ENCODE measurements at places on chromosomes 7 and 10.

DNA sequence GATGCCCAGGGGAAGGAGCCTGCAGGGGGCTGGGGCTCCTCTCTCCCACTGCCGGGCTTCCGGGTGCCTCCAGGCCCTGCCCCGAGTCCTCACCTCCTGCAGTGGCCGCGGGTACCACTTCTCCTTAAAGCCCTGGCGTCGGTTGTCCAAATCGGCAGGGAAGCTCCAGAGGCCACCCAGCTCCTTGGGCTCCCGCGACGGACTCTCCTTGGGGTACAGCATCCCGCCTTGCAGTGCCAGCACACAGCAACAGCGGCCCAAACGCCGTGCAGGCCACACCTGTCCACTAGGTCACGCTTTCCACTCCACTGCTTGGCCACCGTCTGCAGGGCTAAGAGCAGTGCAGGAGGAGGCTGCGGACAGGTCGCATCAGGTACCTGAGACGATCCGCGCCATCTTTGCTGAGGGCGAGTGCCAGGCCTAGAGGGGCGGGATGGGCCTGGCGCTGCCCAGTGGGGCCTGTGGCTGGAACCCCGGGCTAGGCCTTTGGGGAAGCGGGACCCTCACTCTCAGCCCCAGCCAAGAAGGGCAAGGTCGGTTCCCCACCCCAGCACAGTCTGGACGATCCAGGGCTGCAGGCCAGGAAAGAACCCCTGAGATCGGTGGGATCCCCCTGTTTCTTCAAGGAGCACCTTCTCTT lies 47.7 kb upstream of the ZNF479 start:
- no peak for DNase-seq

GRCh38 chr7:34761627-34762026 lies 103.6 kb downstream of the NPSR1 start:
- DNase-seq = no peak

DNA sequence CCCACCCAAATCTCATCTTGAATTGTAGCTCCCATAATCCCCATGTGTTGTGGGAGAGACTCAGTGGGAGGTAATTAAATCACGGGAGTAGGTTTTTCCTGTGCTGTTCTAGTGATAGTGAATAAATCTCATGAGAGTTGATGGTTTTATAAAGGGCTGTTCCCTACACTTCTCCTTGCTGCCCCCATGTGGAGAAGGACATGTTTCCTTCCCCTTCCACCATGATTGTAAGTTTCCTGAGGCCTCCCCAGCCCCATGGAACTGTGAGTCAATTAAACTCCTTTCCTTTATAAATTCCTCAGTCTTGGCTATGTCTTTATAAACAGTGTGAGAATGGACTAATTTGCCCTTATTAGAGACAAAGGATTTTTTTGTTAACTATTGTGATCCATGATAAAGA lies 48.5 kb upstream of the MKX start:
- DNase-seq = no peak

DNA sequence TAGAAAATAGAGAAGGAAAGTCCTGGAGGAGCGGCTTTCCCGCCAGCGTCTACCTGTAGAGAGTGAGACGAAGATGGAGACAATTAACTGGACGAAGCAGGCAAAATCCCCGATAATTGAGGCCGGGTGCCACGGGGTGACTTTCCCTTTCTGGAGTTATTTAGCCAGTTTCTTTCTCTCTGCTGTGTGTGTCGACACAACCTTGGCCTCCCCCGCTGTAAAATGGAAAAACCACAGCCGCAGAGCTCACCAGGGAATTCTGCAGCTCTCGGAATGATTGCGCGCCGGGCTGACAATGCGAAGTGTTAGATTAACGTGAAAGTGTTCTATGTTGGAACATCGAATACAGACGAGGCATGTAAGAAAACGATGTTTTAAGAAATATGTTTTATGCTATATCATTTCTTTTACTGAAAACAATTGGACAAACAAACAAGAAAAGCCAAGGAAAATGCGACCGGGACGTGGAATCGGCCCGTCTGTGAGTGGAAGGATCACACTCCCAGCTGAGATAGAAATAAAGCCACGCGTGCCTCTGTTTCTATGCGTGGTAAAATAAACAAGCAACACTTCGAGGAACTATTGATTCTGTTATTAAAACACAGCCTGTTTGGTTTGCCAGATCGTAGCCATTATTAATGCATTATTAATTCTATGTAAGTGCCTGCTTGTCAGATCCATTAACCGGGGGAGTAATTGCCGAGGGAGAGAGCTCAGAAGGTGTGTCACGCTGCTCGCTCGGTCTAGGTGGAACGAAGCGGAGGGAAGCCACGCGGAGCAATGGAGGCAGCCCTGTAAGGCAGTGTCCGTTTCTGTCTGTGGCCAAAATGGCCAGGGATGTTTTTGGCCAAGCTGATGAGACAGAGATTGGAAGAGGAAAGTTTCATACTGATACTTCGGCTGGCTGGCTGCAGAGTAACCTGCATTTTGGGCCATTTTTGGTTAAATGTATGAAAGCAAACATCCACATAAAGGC lies 129.4 kb downstream of the DNAJB6 start:
- DNase-seq = no peak

DNA sequence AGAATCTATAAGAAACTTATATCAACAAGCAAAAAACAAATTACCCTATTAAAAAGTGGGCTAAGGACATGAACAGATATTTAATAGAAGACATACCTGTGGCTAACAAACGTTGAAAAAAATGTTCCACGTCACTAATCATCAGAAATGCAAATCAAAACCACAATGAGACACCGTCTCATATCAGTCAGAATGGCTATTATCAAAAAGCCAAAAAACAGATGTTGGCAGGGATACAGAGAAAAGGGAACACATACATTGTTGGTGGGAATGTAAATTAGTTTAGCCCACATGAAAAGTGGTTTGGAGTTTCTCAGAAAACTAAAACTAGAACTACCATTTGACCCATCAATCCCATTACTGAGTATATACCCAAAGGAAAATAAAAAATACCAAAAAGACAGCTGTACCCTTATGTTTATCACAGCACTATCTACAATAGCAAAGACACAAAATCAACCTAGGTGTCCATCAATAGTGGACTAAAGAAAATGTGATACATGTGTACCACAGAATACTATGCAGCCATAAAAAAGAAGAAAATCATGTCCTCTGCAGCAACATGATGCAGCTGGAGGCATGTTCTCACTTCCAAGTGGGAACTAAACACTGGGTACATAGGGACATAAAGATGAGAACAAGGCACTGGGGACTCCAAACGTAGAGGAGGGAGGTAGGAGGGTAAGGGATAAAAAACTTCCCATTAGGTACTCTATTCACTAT lies 83.8 kb upstream of the TMEM168 start:
- DNase-seq = no peak

- no peak for DNase-seq
Observed at GRCh38 chr10:103155471-103156085, 37.5 kb downstream of the NT5C2 start.

DNA sequence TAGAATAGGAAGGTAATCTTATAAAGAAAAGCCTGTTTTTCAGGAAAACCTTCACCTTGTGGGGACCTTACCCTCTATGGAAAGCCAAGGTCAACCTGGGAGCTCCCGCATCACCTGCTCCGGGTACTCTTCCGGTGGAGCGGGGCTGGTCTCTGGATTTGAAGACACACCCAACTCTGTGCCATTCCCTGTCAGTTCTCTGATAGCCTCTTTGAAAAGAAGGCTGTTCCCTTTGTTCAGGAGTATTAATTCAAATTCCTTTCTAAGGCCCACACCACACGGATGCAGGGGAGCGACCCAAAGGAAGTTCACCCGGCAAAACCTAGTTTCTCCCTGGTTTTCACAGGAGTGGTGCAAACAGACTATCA lies 10.7 kb downstream of the CTBP2 start:
- DNase-seq = no peak

- peak; percentile 90 for DNase-seq
Observed at GRCh38 chr7:44065431-44066110, at the start of gene PGAM2. PGAM2 (minus strand) TSS chr7:44065567; CDS start chr7:44065529, 38 bp downstream.

GRCh38 chr7:107230334-107230733 lies 61.5 kb downstream of the HBP1 start:
- DNase-seq = no peak

DNA sequence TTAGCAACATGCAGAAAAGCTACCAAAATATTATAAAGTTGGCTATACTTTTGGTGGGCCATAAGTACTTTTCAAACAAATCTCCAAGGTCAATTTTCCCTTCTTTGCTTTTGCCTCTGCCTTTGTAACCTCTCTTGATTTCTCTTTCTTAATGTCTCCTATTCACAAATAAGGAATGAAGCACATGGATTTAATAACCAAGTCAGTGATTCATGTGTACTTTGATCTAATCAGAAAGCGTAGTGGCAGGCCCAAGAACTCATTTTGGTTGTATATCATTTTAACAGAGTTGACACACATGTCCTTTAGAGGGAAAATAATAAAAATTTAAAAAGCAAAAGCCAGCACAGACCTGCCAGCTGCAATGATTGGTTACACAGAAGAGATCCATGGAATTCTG lies 93.7 kb downstream of the FZD1 start:
- DNase-seq = no peak

GRCh38 chr7:96211954-96212353 lies 109.9 kb downstream of the SLC25A13 start:
- no peak for DNase-seq

DNA sequence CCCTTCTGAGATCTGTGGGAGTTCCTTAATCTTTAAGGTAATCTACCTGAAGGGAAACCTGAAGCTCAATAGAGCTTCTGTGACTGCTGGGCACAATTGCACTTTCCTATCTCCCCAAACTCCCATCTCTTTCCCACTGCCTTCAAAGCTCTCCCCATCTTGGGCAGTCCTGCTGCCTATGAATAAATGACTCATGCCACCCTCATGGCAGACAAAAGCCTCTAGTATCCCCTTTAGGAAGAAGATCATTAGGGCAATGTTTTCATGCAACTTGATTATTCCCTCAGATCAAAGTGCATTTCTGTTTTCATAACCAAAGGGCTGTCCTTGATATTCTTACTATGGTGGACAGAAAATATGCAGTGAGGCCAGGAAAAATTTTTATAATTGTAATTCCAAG lies 704.9 kb upstream of the LRRN3 start:
- no peak for DNase-seq

DNA sequence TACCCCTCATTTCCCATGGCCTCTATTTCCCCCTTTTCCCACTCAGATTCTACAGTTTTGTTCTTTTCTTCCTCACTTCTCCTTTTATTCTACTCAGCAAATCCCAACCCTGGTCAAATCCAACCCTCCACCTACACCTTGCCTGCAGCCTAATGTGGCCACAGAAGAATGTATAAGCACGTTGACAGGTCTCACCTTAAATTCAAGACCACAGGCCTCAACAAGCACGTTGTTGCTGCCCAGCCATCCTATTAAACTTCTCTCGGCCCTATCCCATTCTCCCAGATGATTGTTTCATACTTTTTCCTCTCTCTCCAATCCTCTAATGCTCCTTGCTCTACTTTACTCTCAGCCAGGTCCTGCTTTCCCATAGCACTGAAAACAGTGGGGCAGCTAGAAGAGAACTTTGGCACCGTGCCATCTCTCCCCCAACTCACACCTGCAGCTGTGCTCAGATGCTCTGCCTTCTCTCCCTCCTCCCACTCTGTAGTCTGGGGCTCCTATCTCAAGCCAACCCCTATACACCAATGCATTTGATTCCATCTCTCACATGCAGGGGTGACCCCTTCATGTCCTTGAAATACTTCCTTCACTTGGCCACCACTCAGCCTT lies 6.8 kb upstream of the EIF3A start:
- DNase-seq = no peak

DNA sequence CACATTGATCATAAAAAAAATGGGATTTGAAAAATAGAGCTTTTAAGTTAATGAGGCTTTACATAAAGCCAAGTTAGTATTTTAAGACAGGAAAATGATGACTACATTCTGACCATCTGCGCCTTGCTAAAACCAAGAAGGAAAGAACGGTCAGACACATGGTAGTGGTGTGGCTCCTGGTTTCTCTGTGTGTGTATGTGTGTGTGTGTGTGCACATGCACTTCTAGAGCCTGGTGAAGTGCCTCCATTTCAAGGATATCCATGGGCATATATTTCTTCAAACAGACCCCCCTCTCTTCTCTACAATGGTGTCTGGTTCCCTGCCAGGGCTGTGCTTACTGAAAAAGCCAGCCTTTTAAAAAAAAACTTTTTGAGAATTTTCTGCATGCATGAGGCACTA lies 80.9 kb downstream of the FRMPD2 start:
- no peak for DNase-seq

DNA sequence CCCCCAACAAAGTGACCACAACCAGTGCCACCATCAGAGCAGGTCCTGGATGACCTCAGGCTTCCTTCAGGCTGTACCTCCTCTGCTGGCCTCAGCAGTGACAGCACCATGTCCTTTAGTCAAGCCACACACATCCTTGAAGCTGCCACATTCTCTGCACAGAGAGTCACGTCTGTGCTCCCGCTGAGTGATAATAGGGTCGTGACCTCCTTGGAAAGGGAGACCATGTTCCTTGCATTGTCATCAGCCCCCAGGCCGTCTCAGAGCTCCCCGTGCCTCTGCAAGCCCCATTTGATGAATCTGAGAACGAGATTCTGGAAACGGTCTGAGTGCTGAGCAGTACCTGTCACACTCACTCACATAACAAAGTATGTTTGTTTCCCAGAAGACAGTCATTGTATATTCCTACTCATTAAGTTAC lies 106.5 kb upstream of the PRR15 start:
- DNase-seq = no peak

- DNase-seq = no peak
Observed at GRCh38 chr7:99975782-99976521, at the start of gene AZGP1. AZGP1 (minus strand) TSS chr7:99976031; CDS start chr7:99976020, 11 bp downstream.

DNA sequence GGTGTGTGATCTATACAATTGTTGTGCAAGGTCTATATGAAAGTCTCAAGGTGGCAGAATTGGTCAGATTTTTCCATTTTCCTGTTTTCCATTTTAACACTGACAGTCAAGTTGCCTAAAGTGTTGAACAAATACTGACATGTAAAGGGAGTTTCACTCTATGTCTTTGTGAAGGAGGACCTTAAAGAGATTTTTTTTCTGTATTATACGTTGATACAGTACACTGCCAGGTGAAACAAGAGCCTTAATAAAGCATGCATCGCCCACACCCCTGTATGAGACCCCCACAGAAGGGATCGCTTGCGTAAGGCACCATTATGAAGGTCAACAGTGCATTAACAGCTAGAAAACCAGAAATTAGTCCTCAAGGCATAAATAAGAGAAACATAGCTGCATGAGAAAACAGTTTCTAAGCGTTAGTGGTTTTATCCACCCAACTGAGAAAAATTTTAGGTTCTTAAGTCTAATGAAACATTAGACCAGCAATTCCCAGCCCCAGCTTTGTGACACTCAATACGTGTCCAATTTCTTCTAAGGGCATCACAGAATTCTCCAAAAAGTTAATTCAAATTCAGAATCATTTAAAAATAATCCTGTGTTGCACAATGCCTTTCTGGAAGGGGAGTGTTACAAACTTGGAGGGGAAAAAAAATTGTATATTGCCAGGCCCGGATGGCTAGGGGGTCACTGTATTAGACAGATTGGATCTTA lies 6.9 kb downstream of the KLF6 start:
- no peak for DNase-seq

DNA sequence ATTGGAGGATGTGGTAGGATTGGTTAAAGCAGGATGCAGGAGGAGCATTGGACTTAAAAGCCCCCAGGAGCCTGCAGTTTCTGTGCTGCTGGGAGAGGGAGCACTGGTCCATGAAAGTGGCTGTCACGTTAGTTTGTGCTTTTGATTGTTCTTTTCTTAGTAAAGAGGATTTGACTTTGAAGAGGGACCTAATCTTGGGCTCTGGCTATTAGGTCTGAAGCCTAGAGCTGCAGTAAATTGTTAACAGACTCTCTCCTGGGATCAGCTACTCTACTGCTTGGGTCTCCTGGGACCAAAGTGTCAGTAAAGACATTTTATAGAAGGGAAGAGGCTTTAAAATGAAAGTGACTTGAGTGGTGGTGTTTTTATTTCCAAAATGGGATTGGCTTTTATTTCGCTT lies 3.7 kb downstream of the ZFYVE27 start:
- no peak for DNase-seq

All from cerebellar nuclear complex (tissue), 1 donor.